ENCODE measurements at places on chromosomes 1 and 21.

DNA sequence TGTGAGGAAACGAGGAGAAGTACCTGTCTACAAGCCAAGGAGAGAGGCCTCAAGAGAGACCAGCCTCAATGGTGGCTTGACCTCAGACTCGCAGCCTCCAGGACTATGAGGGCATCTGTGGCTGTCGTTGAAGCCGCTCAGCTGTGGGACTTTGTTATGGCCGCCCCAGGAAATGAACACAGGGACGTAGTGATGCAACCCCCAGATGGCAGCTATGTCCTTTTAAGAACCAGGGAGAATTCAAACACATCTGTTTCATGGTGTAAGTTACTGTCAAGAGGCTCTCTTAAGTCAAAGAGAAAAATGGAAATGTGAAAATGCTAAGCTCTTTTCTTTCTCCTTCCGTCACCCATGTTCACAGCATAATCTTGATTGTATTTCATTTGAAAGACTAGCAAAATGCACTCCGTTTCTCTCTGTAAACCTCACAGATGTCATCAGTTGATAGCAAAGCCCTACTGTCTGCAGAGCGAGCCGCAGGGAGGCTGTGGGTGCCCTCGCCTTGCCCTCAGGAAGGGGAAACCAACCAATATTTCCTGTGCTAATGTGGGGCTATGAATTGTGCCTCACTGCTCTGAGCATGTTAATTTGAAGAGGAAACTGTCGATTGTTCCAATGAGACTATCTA is 21.3 kb downstream of the UBASH3A start:
- DNase-seq: peak; percentile 85

DNA sequence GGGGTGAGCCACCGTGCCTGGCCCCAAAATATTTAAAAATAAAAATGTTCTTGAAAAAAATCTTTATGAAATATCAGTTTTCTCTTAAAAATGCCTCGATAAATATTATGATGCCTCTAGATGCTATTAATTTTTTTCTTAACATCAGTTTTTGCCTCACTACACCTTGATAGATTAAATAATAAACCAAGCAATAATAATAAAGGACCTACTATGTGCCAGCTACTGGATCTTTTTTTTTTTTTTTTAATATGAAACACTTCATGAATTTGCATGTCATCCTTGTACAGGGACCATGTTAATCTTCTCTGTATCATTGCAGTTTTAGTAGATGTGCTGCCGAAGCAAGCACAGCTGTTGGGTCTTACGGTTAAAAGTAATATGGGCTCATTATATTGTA is 17.5 kb upstream of the TBX19 start:
- no peak for DNase-seq

GRCh38 chr1:205665201-205666045 is 14.9 kb downstream of the SLC45A3 start:
- no peak for DNase-seq

GRCh38 chr1:42210421-42211133 is 46.0 kb upstream of the GUCA2A start:
- DNase-seq: no peak

DNA sequence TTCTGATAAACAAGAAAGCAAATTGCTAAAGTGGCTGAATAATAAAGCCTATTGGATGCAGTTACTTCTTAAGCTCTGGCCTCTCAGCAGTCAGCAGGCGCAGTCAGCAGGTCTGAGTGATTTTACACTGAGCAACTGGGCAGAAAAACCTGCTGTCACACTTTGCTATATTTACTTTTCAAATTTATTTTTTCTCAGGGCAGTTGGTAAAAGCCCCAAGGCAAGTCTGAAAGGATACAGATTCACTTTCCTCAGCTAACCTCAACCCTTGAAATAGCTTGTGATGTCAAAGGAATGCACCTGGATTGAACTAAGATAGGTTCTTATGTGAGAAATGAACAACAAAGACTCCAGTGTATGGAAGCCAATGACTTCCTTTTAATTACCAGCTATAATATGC is 34.0 kb downstream of the ATP5PF start:
- DNase-seq: no peak

All from CD4-positive, alpha-beta T cell treated with Interleukin-10 for 1 hour (primary cell).